ENCODE measurements at places on chromosomes 2 and 18. TPM values are rescaled to one million over a fixed set of nuclear protein-coding genes. Genes with fewer than 3 reads are reported as not detected.

The NDC80 gene
- 78.0 TPM for total RNA-seq

The COX5B gene
- total RNA-seq: 192 TPM

The SERPINB4 gene
- not detected for total RNA-seq

The ZNF521 gene
- total RNA-seq: not detected

The FTCDNL1 gene
- total RNA-seq: 0.86 TPM

The PROM2 gene
- 0.15 TPM for total RNA-seq

The TWIST2 gene
- total RNA-seq: not detected

The GPR17 gene
- total RNA-seq: not detected

The ATP8B1 gene
- total RNA-seq: not detected

The MC2R gene
- not detected for total RNA-seq

The COLEC11 gene
- total RNA-seq: not detected

All from activated CD4-positive, alpha-beta memory T cell treated with anti-CD3 and anti-CD28 coated beads, Interleukin-2, amount 10 ng/mL, durations not matched to agents 7 days and 5 days (primary cell).